ENCODE measurements at places on chromosomes 16 and 17.

DNA sequence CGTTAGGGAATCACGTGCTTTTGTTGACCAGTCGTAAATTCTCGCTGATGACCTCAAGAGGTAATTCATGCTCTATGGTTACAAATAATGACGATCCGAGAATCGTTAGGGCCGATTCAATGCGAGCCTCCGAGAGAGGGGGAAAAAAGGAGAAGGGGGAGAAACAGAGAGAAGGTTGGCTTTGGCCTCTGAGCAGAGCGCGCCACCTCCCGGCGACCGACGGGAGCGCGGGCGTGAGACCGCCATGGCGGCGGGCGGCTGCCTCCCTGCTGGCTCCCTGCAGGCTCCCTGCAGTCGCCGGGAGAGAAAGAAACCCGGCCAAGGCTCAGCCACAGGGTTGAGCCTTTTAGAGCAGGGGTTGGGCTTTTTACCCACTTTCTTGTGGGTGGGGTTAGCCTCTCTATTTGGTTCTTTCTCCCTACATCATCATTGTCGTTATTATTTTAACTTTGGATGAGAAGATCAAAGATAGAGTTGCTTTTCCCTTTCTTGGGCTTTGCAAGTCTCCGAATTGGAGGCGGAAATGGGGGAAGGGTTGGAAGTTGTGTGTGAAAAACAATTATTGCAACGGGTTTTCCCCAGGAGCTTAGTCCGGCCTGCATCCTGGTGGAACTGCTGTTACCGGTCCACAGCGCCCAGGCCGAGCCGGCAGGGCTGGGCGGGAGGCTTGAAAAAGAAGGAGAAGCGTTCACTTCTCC lies 410 bp upstream of the HOXB5 start:
- no peak for DNase-seq

GRCh38 chr17:11135819-11136218 lies 105.2 kb upstream of the SHISA6 start:
- DNase-seq, result no peak

- DNase-seq, result no peak
Measured at GRCh38 chr16:26334218-26335111, 642.7 kb downstream of the HS3ST4 start.

DNA sequence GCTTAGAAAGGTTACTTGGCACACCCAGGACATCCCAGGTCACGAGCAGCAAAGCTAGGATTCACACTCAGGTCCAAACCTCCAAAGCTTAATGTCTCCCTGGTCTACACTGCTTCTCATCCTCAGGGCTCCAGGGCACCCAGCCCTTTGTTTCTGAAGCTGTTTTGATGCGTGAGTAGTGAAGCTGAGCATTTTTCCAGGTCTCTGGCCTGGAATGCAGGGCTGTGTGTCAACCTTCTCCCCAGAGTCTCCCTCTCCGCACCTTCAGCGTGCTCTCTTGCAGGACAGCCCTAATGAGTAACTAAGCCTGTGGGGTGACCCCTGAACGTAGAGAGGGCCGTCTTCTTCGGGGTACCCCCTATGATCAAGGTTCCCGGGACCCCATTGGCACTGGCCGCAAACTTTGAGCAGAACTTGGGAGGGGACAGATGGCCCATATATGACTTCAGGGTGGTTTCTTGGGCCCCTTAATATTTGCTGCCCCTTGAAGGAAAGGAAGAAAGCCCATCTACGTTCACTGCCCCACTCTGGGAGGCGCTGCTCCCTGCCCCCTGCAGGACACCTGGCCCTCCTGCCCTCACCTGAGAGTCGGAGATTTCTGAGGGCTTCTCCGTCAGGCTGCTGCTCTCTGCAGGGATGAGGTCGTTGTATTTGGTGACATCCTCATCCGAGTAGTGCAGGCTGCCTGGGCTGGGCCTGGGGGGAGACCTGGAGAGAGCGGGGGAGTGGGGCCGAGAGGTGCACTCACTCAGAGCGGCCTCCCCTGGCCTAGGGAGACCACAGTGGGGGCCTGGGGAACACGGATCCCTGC lies 36.4 kb upstream of the CDC42EP4 start:
- no peak for DNase-seq

GRCh38 chr16:88047462-88047861 lies 96.2 kb downstream of the BANP start:
- DNase-seq, result no peak

DNA sequence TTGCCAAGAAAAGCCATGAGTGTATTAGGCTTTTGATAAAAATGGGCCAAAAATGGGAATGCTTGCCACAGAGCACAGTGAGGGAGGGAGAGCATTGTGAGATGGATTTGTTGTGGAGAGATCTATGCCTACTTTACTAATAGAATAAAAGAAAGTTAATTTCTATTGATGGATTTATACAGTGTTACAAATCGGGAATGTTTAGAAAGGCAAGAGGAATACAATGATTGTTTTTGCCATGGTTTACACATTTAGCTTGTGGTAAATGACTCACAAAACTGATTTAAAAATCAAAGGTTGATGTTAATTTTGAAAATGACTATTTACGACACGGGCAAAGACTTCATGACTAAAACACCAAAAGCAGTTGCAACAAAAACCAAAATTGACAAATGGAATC lies 16.6 kb downstream of the CCL4 start:
- DNase-seq, result no peak
